ENCODE measurements at places on chromosomes 13 and 19.
A peak's percentile ranks its signal among the peaks of the same experiment; 100 is the strongest.

DNA sequence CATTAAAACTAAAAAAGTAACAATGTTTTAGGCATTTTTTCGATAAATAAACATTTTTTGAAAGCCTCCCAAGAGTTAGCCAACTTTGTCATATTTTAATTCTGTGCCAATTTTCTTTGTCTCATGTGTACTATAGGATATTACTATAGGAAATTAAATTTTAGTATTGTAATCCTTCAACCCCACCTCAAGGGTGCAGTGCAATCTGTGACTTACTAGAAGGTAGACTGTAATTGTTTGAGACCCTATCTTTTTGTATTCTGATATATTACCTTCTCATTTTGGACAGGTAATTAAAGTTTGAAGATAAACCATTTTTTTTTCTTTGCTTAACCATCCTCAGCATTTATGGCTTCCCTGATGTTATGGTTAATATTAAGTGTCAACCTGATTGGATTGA lies 457.8 kb downstream of the PCDH20 start:
- no peak for DNase-seq

- peak; percentile 82 for DNase-seq
Observed at GRCh38 chr13:104586051-104586746, 1520.0 kb upstream of the SLC10A2 start.

DNA sequence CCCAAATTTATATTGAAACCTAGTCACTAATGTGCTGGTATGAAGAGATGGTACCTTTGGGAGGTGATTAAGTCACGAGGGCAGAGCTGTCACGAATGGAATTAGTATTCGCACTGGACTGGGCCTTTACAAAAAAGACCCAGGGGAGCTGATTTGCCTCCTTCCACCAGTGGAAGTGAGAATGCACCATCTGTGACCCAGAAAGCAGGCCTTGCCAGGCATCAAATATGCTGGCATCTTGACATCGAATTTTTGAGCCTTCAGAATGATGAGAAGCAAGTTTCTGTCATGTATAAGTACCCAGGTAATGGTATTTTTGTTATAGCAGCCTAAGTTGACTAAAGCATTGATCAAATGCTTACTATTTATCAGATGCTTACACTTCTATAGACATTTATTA lies 373.6 kb downstream of the FGF14 start:
- DNase-seq: no peak

- no peak for DNase-seq
Observed at GRCh38 chr19:47487551-47488515, 3.8 kb upstream of the KPTN start.

GRCh38 chr19:4487572-4487971 lies 15.5 kb downstream of the HDGFL2 start:
- DNase-seq: no peak

- no peak for DNase-seq
Observed at GRCh38 chr13:102913914-102914313, 68.1 kb downstream of the ERCC5 start.

DNA sequence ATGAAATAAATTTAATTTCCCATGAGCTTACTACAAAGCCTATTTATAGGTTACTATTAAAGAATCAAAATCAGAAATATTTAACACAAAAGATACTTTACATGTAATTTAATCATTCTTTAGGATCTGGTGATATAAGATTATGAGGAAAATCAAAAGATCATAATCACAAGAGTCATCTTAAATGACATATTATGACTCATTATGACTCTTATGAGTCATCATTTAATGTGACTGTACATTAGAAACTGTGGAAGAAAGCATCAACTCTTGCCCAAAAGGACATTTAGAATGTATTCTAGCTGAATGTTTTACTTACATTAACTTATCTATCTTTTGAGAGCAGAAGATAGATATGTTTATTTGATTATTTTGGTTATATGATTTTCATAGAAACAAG lies 458.6 kb downstream of the DCT start:
- DNase-seq: peak; percentile 49

GRCh38 chr19:9939301-9939913 lies 3.1 kb upstream of the OLFM2 start:
- DNase-seq: no peak

GRCh38 chr19:16627193-16627927 lies 644 bp downstream of the MED26 start:
- DNase-seq: no peak

DNA sequence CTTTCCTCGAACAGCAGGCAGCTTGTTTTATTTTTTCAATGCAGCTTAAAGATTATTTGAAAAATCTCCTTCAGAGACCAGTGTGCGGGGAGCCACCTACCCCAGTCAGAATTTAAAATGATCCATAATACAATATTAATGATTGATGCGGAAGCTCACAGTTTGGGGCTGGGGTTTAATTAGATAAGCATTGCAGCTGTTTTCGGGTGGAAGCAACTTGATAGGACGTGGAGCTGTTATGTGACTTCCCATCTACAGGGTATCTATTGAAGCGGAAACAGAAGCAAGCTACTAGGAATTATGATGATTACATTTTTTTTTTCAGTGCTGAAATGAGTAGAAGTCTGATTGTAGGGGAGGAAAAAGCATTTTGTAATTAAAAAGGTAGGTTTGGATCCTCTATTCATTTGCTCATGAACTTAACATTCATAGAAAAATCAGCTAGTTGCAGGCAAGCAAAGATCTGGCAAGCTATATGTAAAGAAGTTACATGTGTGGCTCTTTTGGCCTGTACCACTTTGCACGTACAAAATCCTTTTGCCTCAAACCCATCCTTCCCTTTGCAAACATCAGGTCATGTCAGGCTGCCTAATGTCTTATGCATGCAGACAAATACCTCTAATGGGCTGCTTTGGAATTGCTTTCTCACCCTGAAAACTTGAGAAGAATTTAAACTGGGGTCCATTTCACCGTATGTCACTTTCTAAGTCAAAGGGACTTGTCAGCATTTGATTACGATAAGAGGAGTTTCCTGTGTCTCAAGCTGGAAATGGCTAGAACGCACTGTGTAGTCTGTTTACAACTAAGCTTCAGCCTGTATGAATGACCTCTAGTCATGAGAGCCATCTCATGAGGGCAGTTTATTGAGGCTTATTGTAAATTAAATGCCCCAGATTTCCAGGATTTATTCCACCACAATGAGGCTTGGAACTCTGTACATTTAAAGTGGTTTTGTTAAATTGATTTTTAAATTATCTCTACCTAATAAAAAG lies 267.1 kb upstream of the TMTC4 start:
- peak; percentile 1 for DNase-seq

DNA sequence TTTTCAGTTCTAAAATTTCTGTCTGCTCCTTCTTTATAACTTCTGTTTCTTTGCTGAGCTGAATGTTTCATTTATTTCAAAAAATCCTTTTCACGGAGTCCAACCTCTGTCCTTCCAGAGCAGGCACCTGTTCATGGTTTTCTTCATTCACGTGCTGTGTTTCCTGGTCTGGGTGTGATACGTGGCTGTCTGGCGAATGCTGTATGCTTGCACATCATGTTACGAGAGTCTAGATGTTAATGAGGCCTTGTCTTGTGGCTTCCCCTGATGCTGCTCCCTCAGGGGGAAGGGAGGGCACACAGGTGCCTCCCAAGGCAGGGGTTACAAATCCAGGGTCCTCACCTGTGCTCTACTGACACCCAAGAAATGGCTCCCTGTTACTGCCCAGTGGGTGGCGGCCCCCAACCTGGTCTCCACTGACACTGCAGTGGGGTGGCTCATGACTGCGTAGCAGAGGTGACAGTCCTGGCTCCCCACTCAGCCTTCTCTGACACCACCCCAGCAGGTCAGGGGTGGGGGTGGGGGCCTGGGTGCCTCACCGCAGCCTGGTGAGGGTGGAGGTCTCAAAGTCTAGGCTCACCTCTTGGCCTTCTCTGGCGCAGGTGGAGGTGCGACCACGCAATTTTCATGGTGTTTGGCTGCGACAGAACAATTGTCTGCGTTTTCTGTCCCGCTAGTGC lies 20.1 kb upstream of the RAB20 start:
- no peak for DNase-seq

GRCh38 chr19:14517840-14518505 lies at the start of gene DNAJB1:
TSS of gene DNAJB1 (minus strand) at chr19:14518397. CDS start at chr19:14518349, 48 bp downstream.
- DNase-seq: peak; percentile 72

DNA sequence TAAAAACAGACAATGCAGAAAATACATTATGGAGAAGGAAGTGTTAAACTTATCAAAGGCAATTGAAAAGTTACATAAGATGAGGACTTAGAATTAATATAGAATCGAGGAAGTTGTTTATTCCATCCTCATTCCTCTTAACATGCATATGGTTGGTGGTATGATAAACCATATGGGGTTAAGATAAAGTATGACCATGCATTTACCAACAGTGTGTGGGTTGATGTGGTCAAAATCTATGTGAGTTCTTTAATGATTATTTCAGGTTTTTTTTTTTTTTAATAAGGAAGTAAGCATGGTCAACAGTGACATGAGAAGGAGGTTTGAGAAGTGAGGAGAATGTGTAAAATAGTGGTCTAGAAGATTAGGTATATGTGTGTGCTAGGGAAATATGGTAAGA lies 94.5 kb downstream of the TDRD3 start:
- no peak for DNase-seq

GRCh38 chr13:100089465-100090032 lies 656 bp downstream of the PCCA start:
- DNase-seq: no peak

DNA sequence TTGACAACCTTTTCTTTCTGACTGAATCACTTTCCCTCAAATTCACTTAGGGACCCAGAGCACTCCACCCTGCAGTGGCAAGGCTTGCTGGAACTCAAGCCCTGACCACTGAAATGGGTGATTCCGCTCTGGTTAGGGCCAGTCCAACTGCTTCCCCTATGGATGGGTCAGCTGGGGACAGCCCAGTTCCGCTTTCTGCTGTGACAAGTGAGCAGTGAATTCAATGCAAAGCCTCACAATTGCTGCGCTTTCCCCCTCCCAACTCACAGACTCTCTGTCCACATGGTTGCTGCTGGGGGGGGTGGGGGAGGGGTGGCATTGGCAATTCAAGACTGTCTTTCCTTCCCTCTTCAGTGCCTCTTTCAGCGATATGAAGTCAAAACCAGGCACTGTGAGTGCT lies 18.7 kb downstream of the CD70 start:
- no peak for DNase-seq

- no peak for DNase-seq
Observed at GRCh38 chr19:53947624-53948023, 15.1 kb upstream of the CACNG8 start.

- no peak for DNase-seq
Observed at GRCh38 chr13:31875134-31875533, 135.8 kb downstream of the RXFP2 start.

- DNase-seq: peak; percentile 66
Observed at GRCh38 chr19:48644839-48645619, 958 bp downstream of the CA11 start.

- DNase-seq: no peak
Observed at GRCh38 chr13:40139896-40140520, 484.5 kb downstream of the COG6 start.

DNA sequence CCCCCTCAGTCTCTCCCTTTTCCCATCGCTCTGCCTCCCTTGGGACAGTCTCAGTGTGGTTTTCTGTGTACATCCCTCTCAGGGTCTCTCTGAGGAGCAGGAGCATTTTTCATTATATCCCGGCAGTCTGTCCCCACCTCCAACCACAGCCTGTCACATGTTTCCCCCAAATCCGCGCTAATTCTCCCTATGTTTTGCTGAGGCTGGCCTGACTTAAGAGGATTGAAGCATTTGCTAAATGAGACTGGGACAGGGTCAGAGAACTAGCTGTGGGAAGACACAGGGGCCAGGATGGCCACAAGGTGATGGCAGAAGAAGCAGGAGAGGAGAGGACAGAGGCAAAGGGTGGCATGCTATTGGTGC lies 5.5 kb downstream of the TPRX1 start:
- no peak for DNase-seq

- peak; percentile 96 for DNase-seq
Observed at GRCh38 chr19:44746946-44747738, 1.4 kb upstream of the BCL3 start.

DNA sequence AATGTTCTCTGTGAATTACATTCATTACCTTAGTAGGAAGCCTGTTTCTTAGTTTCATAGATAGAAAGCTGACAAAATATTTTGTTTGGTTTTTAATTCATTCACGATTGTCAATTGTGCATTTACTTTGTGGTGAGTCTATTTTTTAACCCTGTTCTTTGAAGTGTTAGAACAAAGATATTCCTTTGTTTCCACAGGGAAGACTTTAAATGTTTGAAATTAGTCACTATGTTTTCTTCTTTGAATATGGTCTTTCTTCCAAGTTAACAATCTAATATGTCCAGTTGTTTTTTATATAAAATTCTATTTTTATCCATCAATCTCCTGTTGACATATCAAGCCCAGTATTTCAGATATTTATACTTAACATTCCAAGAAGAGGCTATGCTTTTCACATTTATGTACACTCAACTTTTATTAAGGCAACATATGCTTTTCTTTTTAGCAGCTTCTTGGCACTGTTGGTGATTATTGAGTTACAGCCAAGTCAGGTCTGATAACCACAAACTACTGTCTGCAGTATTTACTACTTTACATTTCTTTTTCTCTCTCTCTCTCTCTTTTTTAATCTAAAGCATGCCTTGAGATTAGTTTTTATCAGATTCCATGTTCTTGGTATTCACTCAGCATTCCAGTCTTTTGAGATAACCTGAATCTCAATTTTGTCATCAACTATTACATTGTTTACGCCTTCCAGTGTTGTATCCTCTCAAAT lies 812.8 kb upstream of the SLC10A2 start:
- peak; percentile 52 for DNase-seq

- DNase-seq: peak; percentile 27
Observed at GRCh38 chr13:71320452-71320851, 546.6 kb downstream of the DACH1 start.

DNA sequence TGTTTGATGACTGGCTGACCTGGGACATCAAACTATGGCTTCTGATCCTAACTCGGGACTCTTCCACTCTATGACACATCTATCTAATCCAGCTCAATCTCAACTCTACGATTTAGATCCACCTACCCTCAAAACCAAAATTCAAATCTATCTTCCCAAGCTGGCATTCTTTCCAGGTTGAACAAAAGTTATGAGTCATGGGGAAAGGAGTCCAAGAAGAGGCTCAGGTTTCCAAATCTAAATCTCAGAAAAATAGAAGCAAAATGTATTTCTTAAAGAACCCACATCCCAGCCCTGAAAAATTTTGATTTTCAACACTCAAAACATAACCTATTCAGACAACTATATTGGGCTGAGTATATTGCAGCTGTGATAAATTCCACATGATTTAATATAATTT lies 143.9 kb upstream of the IPO5 start:
- peak; percentile 26 for DNase-seq

- peak; percentile 94 for DNase-seq
Observed at GRCh38 chr13:51590971-51591627, 6.8 kb downstream of the WDFY2 start.

- DNase-seq: peak; percentile 54
Observed at GRCh38 chr19:17385878-17386611, 8.0 kb downstream of the CCDC194 start.

DNA sequence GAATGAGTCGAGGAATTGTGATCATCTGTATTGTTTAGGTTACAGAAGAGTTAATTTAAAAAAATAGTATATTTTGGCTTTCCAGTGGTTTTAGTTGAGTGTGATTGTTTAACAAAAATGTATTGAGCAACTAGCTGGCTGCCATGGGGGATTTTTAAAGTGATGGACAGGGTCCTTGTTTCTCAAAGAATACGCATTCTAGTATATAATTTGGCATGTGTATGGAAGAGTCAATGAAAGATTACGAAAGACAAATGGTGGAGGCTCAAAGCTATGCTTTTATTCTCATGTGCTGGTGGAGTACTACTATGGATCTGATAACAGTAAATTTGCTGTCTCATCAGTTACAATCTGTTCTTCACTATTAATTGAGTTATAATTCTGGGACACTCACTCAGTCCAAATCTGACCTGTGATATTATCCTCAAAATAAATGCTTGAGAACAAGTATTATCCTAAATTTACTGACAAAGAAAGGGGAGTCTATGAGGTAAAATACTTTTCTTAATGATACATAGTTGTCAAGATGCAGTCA lies 240.0 kb downstream of the GPC6 start:
- no peak for DNase-seq

All from fibroblast of upper back skin (primary cell).